Activated naive CD8-positive, alpha-beta T cell treated with anti-CD3 and anti-CD28 coated beads for 36 hours (primary cell): ENCODE measurements at places on chromosomes 12 and 14. TPM values are rescaled to one million over a fixed set of nuclear protein-coding genes. Genes with fewer than 3 reads are reported as not detected.

GRCh38 chr12:100221523-100221922, 20.9 kb downstream of the ACTR6 start:
- no peak for DNase-seq

DNA sequence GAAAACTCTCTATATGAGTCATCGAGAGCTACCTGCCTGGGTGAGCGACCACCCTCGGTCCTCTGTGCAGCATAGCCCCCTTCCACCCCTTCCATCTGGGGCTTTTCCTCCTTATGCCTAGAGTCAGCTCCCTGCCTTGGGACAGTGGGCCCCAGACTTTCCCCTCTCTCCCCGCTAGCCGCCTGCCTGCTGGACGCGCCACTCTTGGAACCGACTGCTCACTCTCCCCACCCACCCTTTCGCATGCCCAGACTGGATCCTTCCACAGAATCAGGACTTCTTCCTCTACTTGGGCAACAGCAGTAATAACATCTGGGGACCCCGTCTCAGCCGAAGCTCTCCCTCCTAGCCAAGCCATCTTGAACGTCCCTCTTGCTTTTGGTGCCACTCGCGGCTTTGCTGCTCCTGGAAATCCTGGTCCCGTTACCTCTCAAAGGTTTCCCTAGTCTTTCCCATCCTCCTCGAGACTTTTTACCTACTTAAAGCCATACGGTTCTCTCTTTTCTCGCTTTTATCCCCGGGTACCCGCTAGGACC, 671 bp downstream of the ESYT1 start:
- no peak for DNase-seq

DNA sequence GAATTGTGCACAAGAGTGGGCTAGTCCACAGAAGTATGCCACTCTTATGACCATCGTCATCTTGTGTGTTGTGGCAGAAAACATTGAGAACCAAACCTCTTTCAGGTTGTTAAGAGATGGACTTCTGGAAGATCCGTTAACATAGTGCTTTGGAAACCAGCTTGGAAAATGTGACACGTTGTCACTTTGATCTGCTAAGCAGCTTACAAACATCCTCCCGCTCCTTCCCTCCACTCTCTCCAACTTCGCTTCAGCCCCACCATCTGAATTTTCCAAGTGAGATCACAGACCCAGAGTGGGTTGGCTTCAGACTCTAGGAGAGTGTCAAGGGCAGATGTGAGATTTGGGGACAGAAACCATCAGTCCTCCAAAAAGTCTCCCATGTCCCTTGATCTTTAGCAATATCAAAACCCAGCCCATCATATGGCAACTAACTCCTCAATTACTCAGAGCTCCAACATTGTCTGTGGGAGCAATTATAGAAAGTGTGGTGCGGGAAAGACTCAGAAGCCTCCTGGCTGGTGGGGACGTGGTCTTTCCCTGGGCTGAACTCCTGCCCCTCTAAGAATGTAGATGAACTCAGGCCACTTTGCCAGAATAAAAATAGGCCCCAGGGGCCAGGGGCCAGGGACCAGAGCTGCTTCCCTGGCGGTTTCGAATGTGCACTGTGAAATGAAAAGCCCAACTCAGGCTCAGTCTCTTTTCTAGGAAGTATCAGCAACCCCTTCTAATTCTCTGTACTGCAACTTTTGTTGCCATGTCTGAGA, 129.5 kb downstream of the SLC38A6 start:
- no peak for DNase-seq

- no peak for DNase-seq
These were observed 2.4 kb downstream of the EMP1 start for GRCh38 chr12:13198876-13199275.

POTEM gene
- total RNA-seq: not detected
